ENCODE measurements at places on chromosomes 7 and 10.

GRCh38 chr10:68784476-68784875 is 42.9 kb upstream of the STOX1 start:
- no peak for DNase-seq

DNA sequence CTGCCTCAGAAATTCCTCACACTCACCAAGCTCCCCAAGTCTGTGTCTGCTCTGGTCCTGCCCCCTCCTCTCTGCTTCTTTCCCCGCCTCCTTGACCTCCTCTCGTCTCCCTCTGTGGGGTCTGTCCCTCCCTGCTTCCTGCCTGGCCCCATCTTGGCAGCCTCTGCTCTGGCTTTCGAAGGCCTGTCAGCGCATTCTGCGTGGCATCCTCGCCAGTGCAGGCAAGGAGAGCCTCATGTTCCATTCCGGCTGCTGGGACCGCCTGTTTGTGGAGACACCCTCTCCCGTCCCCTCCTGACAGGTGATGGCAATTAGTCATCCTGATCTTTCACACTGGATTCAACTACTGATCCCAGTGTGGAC is 51.7 kb upstream of the COL13A1 start:
- DNase-seq = no peak

GRCh38 chr10:132310701-132311337 is 3.1 kb upstream of the STK32C start:
- no peak for DNase-seq

DNA sequence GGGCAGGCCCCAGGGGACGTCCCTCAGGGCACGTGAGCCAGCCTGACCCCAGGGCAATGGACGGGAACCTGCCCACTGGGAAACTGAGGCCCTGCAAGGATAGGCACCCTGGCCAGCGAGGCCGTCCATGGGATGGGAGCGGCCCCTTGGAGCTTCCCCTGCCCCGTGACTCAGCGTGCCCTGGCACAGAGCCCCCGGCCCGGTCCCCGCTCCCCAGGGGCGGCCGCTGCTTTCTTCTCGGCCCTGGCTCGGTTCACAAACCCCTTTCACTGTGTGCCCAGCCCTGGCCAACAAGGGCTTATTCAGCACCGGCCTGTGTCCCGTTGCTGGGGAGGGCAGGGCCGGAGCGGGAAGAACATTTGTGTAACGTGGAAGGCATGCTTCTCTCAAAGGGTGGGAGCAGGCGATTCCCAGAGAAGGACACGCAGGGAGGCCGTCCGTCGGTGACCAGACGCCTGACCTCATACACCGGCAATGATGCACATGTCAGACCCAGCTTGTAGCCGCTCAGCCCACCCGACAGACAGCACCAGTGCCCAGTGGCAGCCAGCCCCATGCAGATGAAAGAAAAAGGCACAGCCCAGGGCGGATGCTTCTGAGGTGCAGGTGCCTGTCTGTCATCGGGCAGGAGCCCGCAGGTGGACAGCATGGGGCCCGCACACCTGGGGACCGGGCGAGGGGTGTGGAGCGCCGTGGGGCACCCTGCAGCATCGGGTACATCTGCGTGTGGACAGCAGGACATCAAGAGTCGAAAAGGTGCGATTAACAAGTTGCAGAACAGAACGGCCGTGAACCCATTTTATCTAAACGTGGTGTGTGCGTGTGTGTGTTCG is 94.5 kb downstream of the PDGFA start:
- DNase-seq = no peak

- no peak for DNase-seq
Measured at GRCh38 chr10:75957314-75958120, 526.1 kb downstream of the LRMDA start.

GRCh38 chr10:79359816-79360498 is 12.7 kb downstream of the PPIF start:
- no peak for DNase-seq

Measured in NCI-H187 treated with DMSO at 0.1 percent for 48 hours (cell line).